Mesothelial cell of epicardium (in vitro differentiated cells): ENCODE measurements at places on chromosomes 1 and 21. TPM values are rescaled to one million over a fixed set of nuclear protein-coding genes. Genes with fewer than 3 reads are reported as not detected.

Gene IVL
- 0.11 to 0.34 TPM (median 0.27 TPM) in 3 replicates for total RNA-seq

Gene CALML6
- 1.6 to 2.7 TPM (median 1.9 TPM) in 3 replicates for total RNA-seq

- peaks cover 15% of the 10 kb centered on the region for H3K4me1 ChIP-seq
- no peaks in the 10 kb centered on the region for H3K36me3 ChIP-seq
- H3K27ac ChIP-seq, result no peak overlapping the region
- no peak for DNase-seq
These were observed 122.5 kb upstream of the C1orf87 start for GRCh38 chr1:60196026-60196425.

- no peaks in the 10 kb centered on the region for H3K36me3 ChIP-seq
- peaks cover 1% of the 10 kb centered on the region for H3K27me3 ChIP-seq
- H3K4me1 ChIP-seq, result peaks cover 24% of the 10 kb centered on the region
- no peak for DNase-seq
These were observed 36.2 kb downstream of the CLIC6 start for GRCh38 chr21:34705011-34705410.

- DNase-seq, result no peak
- H3K4me1 ChIP-seq, result no peaks in the 10 kb centered on the region
- H3K27me3 ChIP-seq, result no peaks in the 10 kb centered on the region
- H3K36me3 ChIP-seq, result no peaks in the 10 kb centered on the region
- no peak overlapping the region for H3K4me3 ChIP-seq
These were observed 1554.8 kb downstream of the KCNT2 start for GRCh38 chr1:195053478-195053877.

- no peaks in the 10 kb centered on the region for H3K36me3 ChIP-seq
- H3K27ac ChIP-seq, result no peak overlapping the region
- peaks cover 82% of the 10 kb centered on the region for H3K27me3 ChIP-seq
- no peak for DNase-seq
- H3K4me3 ChIP-seq, result no peak overlapping the region
- H3K4me1 ChIP-seq, result peaks cover 6% of the 10 kb centered on the region
These were observed 197.8 kb downstream of the FOXD2 start for GRCh38 chr1:47635597-47635996.

Gene TRIM67
- total RNA-seq, result 0.04 to 0.09 TPM (median 0.07 TPM) in 3 replicates

- H3K27ac ChIP-seq, result no peak overlapping the region
- peaks cover 16% of the 10 kb centered on the region for H3K4me1 ChIP-seq
- no peak overlapping the region for H3K4me3 ChIP-seq
- no peaks in the 10 kb centered on the region for H3K36me3 ChIP-seq
These were observed 266.2 kb upstream of the PLXNA2 start for GRCh38 chr1:208510192-208510952.

DNA sequence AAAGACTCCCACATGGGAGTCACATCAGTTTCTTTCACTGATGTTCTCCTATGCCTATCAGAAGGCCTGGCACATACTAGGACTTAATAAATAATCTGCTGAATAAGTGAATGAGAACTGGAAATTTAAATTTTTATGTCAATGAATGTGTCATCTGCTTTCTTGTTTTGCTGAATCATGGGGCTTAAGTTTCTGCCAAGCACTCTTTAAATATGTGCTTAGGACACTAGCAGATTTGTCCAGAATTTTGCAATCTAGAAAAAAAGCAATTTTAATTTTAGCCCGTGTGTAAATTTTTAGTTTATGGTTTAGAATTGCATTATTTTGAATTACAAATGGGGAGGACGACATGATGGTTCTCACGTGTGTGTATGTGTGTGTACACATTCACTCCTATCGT, 803.1 kb downstream of the USP25 start:
- peak overlapping the region; percentile 79 for H3K27ac ChIP-seq
- H3K4me3 ChIP-seq, result no peak overlapping the region
- peaks cover 42% of the 10 kb centered on the region for H3K4me1 ChIP-seq
- DNase-seq, result no peak
- peaks cover 32% of the 10 kb centered on the region for H3K36me3 ChIP-seq
- H3K27me3 ChIP-seq, result no peaks in the 10 kb centered on the region

Gene LCE1F
- total RNA-seq, result not detected in 3 replicates

Gene AMY1C
- not detected in 3 replicates for total RNA-seq

DNA sequence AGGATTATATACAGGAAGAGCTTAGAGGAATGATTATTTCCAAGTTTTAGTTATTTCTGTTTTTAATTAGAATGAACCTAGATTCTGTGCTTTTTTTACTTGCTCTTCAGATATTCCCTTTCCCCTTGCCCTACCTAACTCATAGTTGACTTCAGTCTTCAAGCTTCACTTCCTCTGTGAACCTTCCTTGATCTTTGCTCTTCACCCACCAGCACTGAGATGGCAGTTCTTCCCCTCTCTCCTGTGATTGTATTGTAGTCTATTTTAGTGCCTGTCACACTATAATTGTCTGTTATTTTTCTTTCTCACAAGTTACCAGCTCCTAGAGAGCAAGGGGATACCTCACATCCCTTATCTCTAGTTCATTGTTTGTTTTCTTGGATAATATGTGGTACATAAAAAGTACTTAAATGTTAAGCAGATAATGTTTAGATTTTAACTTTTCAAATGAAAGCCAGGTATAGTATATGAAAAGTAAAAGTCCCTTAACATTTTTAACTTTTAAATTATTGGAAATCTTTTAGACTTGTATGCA, 33.2 kb downstream of the KCTD3 start:
- no peaks in the 10 kb centered on the region for H3K27me3 ChIP-seq
- peaks cover 42% of the 10 kb centered on the region for H3K36me3 ChIP-seq
- peaks cover 38% of the 10 kb centered on the region for H3K4me1 ChIP-seq
- no peak for DNase-seq

- H3K4me1 ChIP-seq, result peaks cover 20% of the 10 kb centered on the region
- H3K27ac ChIP-seq, result no peak overlapping the region
- no peaks in the 10 kb centered on the region for H3K27me3 ChIP-seq
- no peak overlapping the region for H3K4me3 ChIP-seq
- no peaks in the 10 kb centered on the region for H3K36me3 ChIP-seq
- no peak for DNase-seq
These were observed 165.6 kb downstream of the DUSP10 start for GRCh38 chr1:221576268-221576667.

Gene FAM72D
- total RNA-seq, result 0.88 to 1.5 TPM (median 1.1 TPM) in 3 replicates

- H3K4me1 ChIP-seq, result peaks cover 35% of the 10 kb centered on the region
- no peak overlapping the region for H3K4me3 ChIP-seq
- peaks cover 12% of the 10 kb centered on the region for H3K36me3 ChIP-seq
- peak overlapping the region; percentile 59 for H3K27ac ChIP-seq
- H3K27me3 ChIP-seq, result no peaks in the 10 kb centered on the region
- no peak for DNase-seq
These were observed 21.1 kb downstream of the C2CD2 start for GRCh38 chr21:41932576-41933312.

Gene LORICRIN
- not detected in 3 replicates for total RNA-seq

- H3K27me3 ChIP-seq, result no peaks in the 10 kb centered on the region
- H3K27ac ChIP-seq, result peak overlapping the region; percentile 1
- DNase-seq, result no peak
These were observed 94.9 kb downstream of the ZNF644 start for GRCh38 chr1:90926971-90927370.

DNA sequence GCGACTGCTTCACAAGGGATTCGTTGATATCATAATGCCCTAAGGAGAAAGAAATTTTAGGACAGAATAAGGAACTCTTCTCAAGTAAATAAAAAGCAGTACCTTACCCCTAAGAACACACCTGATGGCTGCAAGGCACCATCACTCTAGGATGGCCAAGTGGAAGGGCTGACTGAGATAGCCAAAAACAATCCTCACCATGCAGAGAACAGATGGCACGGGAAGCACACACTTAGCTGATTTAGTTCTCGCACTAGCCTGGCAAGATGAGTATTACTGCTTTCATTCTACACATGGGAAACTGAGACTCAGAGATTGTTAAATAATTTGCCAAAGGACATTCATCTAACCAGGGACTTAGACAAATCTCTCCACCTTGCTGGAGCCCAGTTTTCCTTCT, 43.8 kb downstream of the STPG1 start:
- peaks cover 1% of the 10 kb centered on the region for H3K27me3 ChIP-seq
- H3K4me3 ChIP-seq, result no peak overlapping the region
- peaks cover 29% of the 10 kb centered on the region for H3K4me1 ChIP-seq
- H3K27ac ChIP-seq, result no peak overlapping the region
- H3K36me3 ChIP-seq, result no peaks in the 10 kb centered on the region
- DNase-seq, result no peak

- H3K4me1 ChIP-seq, result peaks cover 5% of the 10 kb centered on the region
- no peak overlapping the region for H3K27ac ChIP-seq
- H3K27me3 ChIP-seq, result no peaks in the 10 kb centered on the region
These were observed 8.7 kb downstream of the C1orf74 start for GRCh38 chr1:209775678-209776077.
